ENCODE measurements at places on chromosomes 6 and 20. TPM values are rescaled to one million over a fixed set of nuclear protein-coding genes. Genes with fewer than 3 reads are reported as not detected.

GABRR1 gene
- not detected for total RNA-seq

ANGPT4 gene
- 0.03 TPM for total RNA-seq

GINS1 gene
- 29.4 TPM for total RNA-seq

ZKSCAN8 gene
- total RNA-seq, result 5.4 TPM

PCSK2 gene
- total RNA-seq, result not detected

HLA-DOB gene
- 0.29 TPM for total RNA-seq

IL17F gene
- not detected for total RNA-seq

LIN28B gene
- 1.8 TPM for total RNA-seq

UST gene
- 2.5 TPM for total RNA-seq

C6orf15 gene
- total RNA-seq, result not detected

GHRH gene
- not detected for total RNA-seq

SYNJ2 gene
- total RNA-seq, result 66.1 TPM

SAYSD1 gene
- 6.9 TPM for total RNA-seq

IL20RA gene
- total RNA-seq, result not detected

CST2 gene
- total RNA-seq, result 0.44 TPM

VSX1 gene
- total RNA-seq, result 0.56 TPM

TMEM170B gene
- 1.0 TPM for total RNA-seq

FERMT1 gene
- 19.4 TPM for total RNA-seq

POLR1C gene
- 61.1 TPM for total RNA-seq

ADGRB3 gene
- total RNA-seq, result not detected

LINC00237 gene
- not detected for total RNA-seq

LRFN2 gene
- not detected for total RNA-seq

HLA-DQA1 gene
- not detected for total RNA-seq

SLC4A11 gene
- 4.0 TPM for total RNA-seq

CTSZ gene
- total RNA-seq, result 187 TPM

MYL9 gene
- 19.1 TPM for total RNA-seq

HLA-DQA2 gene
- total RNA-seq, result not detected

TMEM217 gene
- 0.99 TPM for total RNA-seq

KIAA1755 gene
- 0.14 TPM for total RNA-seq

PET117 gene
- total RNA-seq, result 27.6 TPM

TDP2 gene
- total RNA-seq, result 44.5 TPM

SEMG1 gene
- total RNA-seq, result not detected

NOX3 gene
- not detected for total RNA-seq

SFT2D1 gene
- total RNA-seq, result 43.3 TPM

WFDC10A gene
- total RNA-seq, result not detected

LGSN gene
- 3.5 TPM for total RNA-seq
